ENCODE measurements at places on chromosomes 12 and 14.
A peak's percentile ranks its signal among the peaks of the same experiment; 100 is the strongest.

DNA sequence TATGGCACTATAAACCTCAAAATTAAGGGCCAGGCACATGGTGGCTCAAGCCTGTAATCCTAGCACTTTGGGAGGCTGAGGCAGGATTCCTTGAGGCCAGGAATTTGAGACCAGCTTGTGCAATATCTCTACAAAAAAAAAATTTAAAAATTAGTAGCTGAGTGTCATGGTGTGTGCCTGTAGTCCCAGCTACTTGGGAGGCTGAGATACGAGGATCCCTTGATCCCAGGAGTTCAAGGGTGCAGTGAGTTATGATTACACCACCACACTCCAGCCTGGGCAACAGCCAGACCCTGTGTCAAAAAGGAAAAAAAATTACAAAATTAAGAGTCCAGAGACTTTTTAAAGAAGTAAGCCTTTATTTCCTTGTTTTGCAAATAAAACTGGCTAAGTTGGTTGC is 1.8 kb upstream of the GCN1 start:
- DNase-seq = no peak

GRCh38 chr14:31949709-31950108 is 127.4 kb upstream of the ARHGAP5 start:
- no peak for DNase-seq

- peak; percentile 23 for DNase-seq
Measured at GRCh38 chr12:113463746-113464451, 7.8 kb downstream of the LHX5 start.

- DNase-seq = no peak
Measured at GRCh38 chr12:92765871-92766270, 63.1 kb downstream of the PLEKHG7 start.

DNA sequence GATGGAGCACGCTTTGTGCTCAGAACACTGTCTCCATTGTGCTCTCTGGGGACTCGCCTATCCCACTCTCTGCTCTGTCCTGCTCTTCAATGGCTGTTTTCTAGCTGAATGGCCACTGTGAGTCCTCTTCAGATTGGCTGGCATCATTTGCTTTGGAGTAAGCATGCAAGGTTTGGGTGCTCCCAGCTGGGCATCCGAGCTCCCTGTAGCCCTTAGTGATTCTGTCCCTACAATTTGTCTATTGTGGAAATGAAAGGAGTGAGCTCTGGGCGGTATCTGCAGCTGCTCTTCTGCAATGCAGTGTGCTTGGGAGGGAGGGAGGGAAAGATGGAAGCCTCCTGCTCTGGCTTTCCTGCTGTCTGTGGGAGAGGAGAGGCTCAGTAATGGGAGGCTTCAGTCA is 84.8 kb downstream of the SMOC1 start:
- DNase-seq = no peak

DNA sequence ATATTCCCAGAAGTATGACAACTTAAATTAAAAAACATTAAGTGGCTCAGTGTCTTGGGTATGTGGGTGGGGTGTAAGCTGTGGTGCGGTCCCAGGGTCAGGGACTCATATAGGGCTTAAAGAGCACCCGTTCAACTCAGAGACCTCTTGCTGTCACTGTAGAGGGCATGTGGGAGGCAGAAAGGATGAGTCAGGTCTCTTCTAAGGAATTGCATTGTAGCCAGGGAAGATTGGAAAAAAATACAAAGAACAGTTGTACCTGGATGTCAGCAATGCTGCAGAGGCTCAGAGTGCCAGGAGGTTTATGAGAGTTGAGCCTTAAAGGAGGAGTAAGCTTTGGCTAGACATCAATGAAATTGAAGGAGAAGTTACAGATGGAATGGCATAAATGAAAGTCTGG is 104.1 kb downstream of the MYRFL start:
- DNase-seq = no peak

GRCh38 chr12:124683152-124684124 is 116.0 kb upstream of the NCOR2 start:
- DNase-seq = no peak

DNA sequence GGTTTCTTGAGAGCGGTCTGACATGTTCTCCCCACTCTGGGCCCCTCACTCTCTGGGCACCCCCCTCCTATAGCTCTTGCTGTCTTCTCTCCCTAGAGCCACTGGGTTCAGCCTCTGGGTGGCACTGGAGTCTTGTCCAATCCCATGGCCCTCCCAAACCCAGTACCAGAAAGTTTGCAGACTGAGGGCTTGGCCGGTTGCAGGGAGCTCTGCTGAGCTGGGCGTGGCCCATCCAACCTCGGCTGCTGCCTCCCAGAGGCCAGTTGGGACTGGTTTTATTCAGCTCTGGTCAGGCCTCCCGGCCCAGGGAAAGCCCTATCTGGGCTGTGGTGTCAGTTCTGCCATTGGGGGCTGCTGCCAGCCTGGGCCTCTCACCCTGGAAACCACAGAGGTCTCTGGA is 37.9 kb downstream of the ISCA2 start:
- peak; percentile 40 for DNase-seq

DNA sequence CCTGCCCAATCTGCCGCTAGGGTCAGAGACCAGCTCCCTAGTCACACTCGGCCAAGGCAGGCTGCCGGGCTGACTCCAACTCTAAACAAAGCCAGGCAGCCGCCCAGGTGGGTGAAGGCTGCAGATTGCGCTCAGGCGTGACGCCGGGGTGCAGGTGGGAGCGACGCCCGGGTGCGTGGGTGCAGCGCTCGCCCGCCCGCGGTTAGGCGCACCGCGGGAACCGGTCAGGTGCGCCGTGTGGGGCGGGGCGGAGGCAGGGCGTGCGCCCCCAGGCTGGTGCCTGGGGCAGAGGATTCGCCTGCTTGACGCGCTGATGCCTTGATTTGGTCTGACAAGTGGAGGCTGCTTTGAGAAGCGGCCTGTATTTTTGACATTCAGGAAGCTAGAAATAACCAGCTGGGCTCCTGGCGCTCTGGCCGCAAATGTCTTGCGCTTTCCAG is 126.7 kb upstream of the HIF1A start:
- DNase-seq = no peak

DNA sequence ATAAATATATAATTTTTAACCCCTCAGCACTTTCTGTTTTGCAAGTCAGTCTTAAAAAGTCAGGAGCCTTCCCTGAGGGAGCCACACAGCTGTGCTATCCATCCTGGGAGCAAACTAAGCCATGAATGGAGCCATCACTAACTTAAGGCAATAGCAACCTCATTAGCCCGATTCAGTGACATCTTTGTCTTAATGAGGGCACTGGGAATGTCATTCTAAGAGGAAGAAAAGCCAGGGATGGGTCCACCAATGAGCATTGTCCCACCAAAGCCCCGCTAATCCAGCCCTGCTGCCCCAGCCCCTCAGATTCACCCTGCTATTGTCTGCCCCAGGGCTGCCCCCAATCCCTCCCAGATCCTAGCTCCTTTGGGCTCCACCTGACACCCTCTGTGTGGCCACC is 19.5 kb downstream of the GSC start:
- no peak for DNase-seq

DNA sequence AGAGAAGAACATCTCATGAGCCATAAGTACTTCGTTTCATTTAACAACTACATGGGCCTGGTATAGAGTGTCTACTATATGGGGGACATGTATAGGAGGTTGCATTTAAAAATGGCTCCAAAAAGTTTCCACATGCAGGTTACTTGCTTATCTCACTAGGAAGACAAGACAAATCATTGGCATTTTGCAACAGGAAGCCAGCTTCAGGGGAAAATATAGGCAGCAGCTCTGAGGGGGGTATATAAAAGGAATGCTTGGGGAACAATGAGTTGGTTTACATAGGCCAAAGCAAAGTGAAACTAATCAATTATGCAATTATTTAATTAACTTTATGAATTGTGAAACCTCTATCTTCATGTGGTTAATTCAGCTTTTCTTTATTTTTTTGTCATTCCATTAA is 225.3 kb downstream of the KCNH5 start:
- no peak for DNase-seq

GRCh38 chr14:99571303-99571986 is 32.6 kb downstream of the CCDC85C start:
- DNase-seq = no peak

- DNase-seq = peak; percentile 99
Measured at GRCh38 chr12:118372541-118373495, at the start of gene TAOK3. Gene TAOK3, minus strand, starts transcription at chr12:118372907. Its CDS starts 117,340 bp downstream, at chr12:118255567.

- no peak for DNase-seq
Measured at GRCh38 chr12:2489275-2489674, 305.5 kb upstream of the FKBP4 start.

- DNase-seq = no peak
Measured at GRCh38 chr12:46459111-46459510, 86.5 kb upstream of the SLC38A2 start.

GRCh38 chr12:1212526-1212925 is 221.5 kb downstream of the ERC1 start:
- no peak for DNase-seq

DNA sequence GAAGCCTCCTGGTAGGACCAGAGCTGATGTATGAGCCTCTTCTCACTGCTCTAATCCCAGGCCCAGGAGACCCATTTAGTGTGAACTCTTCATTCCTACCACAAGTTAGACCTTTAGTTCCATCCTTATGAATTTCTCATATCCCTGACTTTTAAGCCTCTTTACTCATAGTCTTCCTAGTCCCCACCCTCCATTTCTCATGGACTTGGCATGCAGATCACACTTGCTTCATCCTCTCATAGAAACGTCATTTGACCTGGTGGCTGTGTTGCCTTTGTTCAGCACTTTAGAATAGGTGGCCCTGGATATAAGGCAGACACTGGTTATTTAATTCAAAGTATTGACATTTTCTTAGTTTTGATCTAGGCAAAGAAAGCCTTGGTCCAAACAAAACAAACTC is 99.5 kb downstream of the SLC16A7 start:
- no peak for DNase-seq

- no peak for DNase-seq
Measured at GRCh38 chr12:55687746-55688145, 20.0 kb downstream of the ITGA7 start.

DNA sequence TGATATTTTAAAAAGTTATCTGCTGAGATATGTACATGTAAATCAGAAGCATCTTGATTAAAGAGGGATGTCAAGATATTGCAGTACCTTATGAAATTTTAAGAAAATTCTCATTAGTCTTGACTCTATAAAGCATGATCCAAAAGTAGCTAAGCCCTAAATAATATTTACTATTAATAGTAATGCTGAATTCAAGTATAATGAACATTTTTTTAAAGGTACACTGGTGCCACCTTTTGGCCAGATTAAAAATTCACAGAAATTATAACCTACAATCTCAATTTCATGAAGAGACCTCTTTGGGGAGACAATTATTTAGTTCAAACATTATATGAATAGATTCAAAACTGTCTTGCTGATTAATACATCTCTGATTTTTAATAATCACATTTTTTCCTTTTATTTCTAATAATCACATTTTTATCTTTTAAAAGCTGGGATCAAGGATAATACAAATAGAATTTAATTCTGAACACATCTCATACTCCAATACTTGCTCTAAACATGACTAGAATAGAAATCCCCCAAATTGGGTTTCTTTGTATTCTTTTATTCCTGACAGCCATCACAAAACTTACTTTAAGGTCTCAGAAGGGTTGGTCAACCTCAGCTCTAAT is 13.4 kb downstream of the AKAP5 start:
- peak; percentile 60 for DNase-seq

- no peak for DNase-seq
Measured at GRCh38 chr14:33566082-33566481, 384.8 kb downstream of the EGLN3 start.

DNA sequence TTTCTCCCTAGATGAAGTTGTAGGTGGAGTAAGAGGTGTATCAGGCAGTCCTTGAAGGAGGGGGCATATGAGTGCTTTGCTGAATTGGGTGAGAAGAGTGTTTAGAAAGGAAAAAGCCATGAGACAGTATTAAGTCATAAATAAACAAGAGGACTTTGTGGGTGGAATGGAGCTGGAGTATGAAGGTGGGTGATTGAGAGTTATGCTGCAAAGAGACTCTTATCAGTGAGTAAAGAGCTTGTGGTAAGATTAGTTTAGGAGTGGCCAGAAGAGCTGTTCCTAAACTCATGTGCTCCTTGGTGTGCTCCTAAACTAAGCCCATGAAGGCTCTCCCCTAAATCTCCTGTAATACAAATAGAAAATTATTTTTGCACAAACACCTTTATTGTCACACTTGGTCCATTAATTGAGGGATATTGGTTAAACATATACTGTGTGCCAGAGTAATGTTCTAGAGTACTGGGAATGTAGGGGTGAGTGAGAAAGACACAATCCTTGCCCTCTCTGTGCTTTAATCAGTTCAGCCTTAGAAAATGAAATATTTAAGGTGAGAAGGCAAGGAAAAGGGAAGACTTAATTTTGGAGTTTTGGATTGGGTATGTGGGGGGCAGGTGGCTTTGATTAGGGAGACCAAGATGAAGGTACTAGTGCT is 9.8 kb downstream of the CHPT1 start:
- DNase-seq = no peak

- DNase-seq = no peak
Measured at GRCh38 chr12:86104087-86104486, 152.1 kb downstream of the MGAT4C start.

- peak; percentile 10 for DNase-seq
Measured at GRCh38 chr14:31787377-31787776, 226.2 kb downstream of the NUBPL start.

DNA sequence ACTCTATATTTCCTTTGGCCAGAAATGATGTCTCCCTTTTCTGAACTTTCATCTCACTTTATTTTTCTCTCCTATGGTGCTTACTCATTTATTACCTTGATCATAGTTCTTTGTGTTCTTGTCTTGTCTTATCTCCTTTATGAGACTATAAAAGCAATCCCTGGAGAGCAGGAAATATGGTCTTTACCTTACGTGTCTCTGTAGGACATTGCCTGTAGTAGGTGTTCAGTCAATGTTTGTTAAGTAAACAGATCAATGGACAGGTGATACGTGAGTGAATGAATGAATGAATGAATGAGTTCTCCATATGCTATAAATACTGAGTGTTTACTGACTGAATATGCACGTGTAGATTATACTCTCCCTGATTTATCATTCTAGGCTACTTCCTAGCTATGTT is 193.7 kb upstream of the HMGA2 start:
- DNase-seq = no peak

- DNase-seq = no peak
Measured at GRCh38 chr12:1553987-1554982, 40.1 kb downstream of the FBXL14 start.

GRCh38 chr14:58533446-58533845 is 104.3 kb upstream of the DACT1 start:
- DNase-seq = no peak

DNA sequence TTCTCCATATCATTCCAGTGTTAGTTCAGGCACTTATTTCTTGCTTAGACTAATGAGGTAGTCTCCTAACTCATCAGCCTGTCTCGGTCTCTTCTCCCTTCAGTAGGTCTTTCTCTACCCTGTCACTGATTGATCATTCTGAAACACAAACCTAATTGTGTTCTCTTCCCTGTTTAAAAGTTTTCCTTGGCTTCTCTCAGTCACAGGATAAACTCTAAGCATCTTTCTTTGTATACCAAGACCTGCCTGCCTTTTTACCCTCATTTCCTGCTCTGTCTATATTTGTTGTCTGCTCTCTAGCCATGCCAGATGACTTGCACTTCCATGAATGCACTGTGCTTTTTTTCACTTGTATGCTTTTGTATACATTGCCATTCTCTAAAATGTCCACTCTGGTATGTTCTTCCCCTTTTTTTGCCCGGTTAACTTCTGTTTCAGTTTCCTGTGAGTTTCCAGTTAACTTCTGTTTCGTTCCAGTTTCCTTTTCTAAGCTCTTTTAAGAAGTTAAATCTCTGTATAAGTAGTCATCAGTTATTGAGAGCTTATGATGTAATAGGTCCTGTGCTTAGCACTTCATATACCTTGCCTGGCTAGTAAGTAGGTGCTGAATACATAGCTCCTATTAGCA is 12.8 kb downstream of the DIP2B start:
- DNase-seq = peak; percentile 94
